ENCODE measurements at places on chromosomes 4 and X.

GRCh38 chrX:40298572-40299479 is 201.1 kb upstream of the BCOR start:
- peak; percentile 14 for DNase-seq

- no peak for DNase-seq
These were observed 64.4 kb downstream of the FAM193A start for GRCh38 chr4:2600878-2601277.

GRCh38 chr4:122679317-122679716 is 53.2 kb upstream of the BBS12 start:
- no peak for DNase-seq

DNA sequence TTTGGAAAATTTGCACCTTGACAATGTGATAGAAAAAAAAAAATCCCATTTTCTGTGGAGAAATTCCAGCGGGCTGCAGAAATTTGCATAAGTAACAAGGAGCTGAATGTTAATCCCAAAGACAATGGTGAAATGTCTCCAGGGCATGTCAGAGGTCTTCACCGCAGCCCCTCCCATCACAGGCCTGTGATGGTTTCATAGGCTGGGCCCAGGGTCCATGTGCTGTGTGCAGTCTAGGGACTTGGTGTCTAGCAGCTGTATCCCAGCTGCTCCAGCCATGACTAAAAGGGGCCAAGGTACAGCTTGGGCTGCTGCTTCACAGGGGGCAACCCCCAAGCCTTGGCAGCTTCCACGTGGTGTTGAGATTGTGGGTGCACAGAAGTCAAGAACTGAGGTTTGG is 85.2 kb downstream of the ADGRA3 start:
- no peak for DNase-seq

GRCh38 chr4:33911959-33912358 is 2332.4 kb downstream of the ARAP2 start:
- DNase-seq: no peak

GRCh38 chr4:88215351-88215750 is 56.9 kb upstream of the ABCG2 start:
- no peak for DNase-seq

DNA sequence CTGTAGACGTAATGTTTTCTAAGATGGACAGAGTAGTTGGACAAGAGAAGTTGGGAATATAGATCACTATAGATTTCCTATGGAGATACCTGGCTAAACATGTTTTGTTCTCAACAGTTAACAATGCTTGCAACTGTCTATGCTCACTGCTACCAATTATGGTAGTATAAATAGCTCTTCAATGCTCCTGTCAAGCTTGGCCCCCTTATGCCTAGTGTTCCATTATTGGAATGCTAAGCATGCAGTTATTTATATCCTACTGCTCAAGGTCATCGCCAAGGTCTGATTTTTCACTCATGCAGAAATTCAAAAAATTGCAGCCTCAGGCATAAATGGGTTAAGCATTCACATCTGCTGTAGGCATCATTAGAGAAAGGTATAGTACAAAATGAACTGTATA is 519.0 kb downstream of the IL15 start:
- no peak for DNase-seq

GRCh38 chr4:17134565-17134964 is 236.1 kb upstream of the LDB2 start:
- no peak for DNase-seq

DNA sequence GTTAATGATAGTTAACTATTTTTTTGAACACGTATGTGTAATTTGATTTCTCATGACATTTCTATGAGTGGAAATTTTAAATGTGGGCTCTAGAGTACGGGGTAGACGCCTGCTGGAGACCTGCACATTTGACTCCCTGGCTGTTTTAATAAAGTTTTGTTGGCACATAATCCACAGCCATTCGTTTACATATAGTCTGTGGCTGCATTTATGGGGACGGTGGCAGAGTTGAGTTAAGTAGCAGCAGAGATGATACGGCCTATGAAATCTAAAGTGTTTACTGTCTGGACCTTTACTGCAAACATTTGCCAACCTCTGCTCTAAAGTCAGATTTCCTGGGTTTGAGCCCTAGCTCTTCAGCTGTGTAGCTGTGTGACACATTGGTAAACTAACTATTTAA is 118.8 kb downstream of the CHRNA9 start:
- DNase-seq: no peak

DNA sequence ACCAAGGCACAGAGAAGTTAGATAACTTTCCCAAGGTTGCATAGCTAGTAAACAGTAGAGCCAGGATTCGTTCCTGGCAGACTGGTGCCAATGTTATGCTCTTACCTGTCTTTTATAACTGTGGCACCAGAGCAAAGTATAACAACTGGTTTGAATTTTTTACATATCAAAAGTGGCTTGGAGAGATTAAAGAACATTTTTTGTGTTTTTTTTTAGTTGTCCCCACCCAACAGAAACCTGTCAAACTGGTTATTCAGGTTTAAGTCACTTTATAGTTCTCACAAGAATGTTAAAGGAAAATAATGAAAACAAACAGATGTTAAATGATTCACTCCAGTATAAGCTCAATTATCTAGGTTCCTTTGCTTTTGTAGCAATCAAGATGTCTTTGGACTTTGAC is 15.6 kb upstream of the FAM47E start:
- no peak for DNase-seq

DNA sequence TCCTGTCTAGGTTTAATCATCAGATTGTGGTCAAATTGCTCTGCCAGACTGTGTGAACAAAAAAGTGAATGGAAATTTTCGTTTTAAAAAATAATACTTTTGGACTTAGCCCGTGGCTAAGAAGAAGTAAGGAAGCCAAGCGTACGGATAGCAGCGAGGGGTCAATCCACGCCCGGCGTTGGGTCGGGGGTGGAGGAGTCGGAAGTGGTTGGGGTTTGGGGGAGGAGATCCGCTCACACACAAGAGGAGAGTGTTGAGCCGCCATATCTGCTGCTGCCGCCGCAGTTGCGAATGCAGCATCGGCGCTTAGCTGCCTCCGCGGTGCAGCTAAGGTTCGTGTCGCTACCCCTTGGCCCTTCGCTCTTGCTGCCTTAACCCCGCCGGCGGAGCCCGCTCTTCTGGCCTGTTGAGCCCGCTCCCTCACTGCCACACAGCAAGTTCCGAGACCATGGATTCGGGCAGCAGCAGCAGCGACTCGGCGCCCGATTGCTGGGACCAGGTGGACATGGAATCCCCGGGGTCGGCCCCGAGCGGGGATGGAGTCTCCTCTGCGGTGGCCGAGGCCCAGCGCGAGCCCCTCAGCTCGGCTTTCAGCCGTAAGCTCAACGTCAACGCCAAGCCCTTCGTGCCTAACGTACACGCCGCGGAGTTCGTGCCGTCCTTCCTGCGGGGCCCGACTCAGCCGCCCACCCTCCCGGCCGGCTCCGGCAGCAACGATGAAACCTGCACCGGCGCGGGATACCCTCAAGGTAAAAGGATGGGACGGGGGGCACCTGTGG is at the start of gene GSPT2:
Gene GSPT2, plus strand, starts transcription at position 264 of the 779 bp plus-strand sequence. Its CDS starts 185 bp downstream, at position 449.
- DNase-seq: peak; percentile 68

GRCh38 chrX:50691820-50692219 is 122.2 kb downstream of the SHROOM4 start:
- peak; percentile 29 for DNase-seq

- DNase-seq: no peak
These were observed 14.5 kb downstream of the HMGB2 start for GRCh38 chr4:173319696-173320095.

DNA sequence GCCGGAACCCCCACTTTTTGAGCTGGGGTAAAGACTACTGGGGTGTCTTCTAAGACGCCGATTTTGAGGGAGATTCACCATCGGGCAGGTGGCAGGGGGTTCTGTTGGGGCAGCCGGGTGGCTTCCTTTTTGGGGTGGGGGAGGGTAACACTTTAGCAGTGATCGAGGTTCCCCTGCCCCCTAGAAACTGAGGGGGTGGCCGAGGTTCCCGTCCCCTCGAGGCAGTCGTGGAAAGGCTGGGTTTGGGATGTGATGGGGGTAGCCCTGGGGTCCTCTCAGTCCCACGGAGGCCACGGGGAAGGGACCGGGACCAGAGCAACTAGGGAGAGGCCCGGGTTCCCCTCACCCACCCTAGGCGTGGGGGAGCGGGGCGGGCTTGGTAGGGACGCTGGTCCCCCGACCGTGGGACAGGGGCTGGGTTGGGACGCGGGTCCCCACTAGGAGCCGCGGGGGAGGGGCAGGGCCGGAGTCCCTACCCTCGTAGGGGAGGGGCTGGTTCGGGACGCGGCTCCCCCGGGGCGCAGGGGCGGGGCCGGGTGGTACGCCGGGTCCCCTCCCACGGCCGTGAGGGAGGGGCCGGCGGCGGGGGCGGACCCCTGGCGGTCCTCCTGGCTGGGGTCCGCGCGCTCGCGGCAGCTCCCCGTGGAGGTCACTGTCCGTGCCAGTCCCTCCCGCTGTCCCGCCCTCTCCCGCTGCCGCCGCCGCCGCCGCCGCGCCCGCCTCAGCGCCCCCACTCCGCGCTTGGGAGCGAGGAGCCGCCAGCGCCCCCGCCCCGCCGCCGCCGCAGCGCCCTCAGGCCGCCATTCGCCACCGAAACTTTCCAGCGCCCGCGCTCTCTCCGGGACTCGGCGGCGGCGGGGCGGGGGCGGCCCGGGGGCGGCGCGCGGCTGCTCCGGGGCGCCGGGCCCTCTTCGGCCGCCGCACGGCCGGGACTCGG is at the start of gene TBL1X:
Gene TBL1X, plus strand, starts transcription at position 624 of the 937 bp plus-strand sequence. CDS start 188,529 bp downstream, outside the sequence.
- DNase-seq: peak; percentile 60

GRCh38 chr4:87926554-87927098 is 48.9 kb upstream of the SPP1 start:
- DNase-seq: no peak

- no peak for DNase-seq
These were observed 188.8 kb downstream of the LRBA start for GRCh38 chr4:150826306-150826705.

DNA sequence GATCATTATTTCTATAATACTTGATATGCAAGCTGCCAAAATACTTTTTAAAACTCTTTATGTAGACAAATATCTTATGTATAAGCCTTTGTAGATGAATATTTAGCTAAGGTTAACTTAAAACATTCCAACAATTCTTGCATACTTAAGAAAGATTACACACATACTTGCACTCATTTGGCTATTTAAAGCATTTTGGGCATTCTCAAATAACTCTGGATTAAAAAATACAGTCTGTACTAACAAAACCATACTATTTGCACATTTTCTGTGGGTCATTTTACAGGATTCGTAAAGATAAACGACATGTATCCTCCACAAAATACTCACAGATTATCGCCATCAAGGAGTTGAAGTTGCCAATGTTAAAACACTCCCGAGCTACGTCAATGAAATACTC is 26.5 kb downstream of the RASGEF1B start:
- no peak for DNase-seq

GRCh38 chrX:153549807-153550206 is 32.4 kb downstream of the ATP2B3 start:
- DNase-seq: no peak

DNA sequence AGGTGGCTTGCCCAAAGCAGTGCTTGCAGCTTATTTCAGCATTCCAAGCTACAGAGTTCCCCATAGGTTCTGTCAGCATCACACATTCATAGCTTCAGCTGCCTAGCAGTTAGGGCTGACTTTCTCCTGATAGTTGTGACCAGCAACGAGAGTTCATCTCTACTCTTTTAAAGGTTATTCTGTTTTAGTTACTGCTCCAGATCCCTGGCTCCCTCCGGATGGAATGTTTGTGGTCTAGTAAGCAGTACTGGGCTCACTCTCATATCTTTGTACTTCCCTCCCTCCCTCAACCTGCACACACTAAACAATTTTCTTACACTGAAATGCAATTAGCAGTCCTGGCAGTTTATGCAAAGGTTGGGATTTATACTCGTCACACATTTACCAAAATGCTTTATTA is 43.9 kb downstream of the PTTG2 start:
- no peak for DNase-seq

DNA sequence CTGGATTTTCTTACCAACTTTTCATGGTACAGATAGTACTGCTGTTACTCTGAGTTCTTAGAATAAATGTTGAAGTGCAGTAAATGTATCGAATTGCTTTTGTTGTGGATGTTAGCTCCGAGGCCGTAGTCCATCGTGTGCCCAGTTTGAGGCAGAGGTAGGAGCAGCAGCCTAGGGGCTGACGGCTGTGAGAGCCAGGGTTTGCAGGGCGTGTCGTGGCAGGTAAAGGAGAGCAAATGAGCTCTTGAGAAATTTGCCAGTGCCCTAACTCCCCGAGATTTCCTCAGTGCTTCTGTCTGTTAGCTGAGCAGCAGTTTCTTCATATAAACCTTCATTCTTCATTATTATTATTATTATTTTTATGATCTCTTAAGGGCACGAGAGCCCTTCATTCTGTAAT is 21.6 kb downstream of the PRIMPOL start:
- no peak for DNase-seq

DNA sequence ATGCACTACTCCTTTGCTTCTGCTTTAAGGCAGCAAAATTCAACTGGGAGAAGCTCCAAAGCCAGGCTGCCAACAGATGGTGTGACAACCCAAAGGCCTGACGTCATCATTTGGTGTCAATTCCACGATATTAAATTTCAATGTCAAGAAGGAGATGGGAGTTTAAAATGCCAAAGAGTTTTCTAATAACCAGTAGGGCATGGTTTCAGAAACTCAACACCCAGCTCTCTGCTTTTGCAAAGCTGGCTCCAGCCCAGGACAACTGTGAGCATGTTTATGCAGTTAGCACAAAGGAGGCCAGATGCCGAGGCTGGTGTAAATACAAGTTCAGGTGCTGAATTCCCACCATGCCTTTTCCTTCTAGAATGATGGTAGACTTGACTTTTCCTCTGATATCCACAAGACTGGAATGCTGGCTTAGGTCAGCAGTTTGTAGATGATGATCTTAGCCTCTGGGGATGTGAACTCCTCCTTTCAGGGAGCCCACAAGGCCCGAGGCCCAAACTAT is 67.3 kb downstream of the AFAP1 start:
- peak; percentile 59 for DNase-seq

- DNase-seq: no peak
These were observed 7.5 kb downstream of the AMER1 start for GRCh38 chrX:64198036-64198435.

DNA sequence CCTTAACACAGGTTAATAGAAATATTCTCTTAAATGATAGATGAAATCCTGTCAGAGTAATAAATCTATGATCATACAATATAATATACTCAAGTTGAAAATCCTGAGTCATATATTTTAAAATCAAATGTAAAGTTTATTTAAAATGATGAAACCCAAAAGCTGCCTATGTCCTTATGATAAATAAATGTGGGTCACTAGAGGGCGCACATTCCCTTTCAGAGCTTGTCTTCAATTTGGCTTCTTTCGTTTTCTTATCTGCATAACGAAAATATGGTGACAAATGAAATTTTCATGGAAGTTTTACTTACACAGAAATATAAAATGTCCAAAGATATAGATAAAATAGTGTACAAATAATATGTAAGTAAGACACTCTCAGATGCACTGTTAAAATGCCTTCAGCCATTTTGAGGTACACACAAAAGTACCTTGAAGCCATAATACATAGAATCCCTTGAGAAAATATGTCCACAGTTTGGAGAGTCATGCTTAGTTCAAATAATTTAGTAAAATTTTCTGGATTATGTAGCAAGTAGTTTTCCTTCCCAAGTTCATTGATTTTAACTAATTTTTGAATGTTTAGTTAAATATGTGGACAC is 680.4 kb downstream of the DMD start:
- DNase-seq: peak; percentile 35

- DNase-seq: no peak
These were observed 62.1 kb downstream of the GALNTL6 start for GRCh38 chr4:171875291-171875690.

- no peak for DNase-seq
These were observed 368.1 kb downstream of the EPHA5 start for GRCh38 chr4:65302145-65302544.

All from ELR (cell line).